Dermis microvascular lymphatic vessel endothelial cell (primary cell): ENCODE measurements at places on chromosomes 1 and 21.

GRCh38 chr1:55926906-55927471, 652.4 kb downstream of the PLPP3 start:
- no peak for DNase-seq

- DNase-seq, result no peak
These were observed at the start of gene NES for GRCh38 chr1:156676820-156677615. Gene NES, minus strand, starts transcription at chr1:156677407. Its CDS starts 143 bp downstream, at chr1:156677264.

GRCh38 chr1:46577671-46578070, 26.2 kb upstream of the KNCN start:
- DNase-seq, result no peak

GRCh38 chr1:182811975-182812722, 22.6 kb downstream of the NPL start:
- DNase-seq, result no peak

- DNase-seq, result no peak
These were observed 822.4 kb upstream of the NEGR1 start for GRCh38 chr1:73104749-73105148.

GRCh38 chr1:162026881-162027280, 3.2 kb upstream of the OLFML2B start:
- no peak for DNase-seq
